H4 (cell line): ENCODE measurements at places on chromosomes 2 and 18. TPM values are rescaled to one million over a fixed set of nuclear protein-coding genes. Genes with fewer than 3 reads are reported as not detected.

EFHD1 gene
- 0.31 and 3.7 TPM in 2 replicates for total RNA-seq

C2orf76 gene
- total RNA-seq, result 5.3 and 15.4 TPM in 2 replicates

DNA sequence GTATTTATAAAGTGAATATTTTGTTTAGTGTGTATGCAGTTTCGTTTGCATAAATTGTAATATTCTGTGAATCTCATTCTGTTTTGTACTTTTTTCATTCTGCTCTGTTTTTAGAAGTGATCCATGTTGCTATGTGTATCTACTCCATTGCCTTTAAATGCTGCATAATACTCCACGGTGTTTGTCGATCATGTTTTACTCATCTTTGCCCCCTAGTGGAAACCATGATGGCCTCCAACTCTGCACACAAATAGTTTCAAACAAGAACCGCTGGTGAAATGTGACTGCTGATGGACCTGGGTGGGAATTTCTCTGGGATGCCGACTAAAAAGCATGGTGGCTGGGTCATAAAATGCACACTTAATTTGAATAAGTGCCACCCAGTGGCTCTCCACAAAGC is 32.0 kb upstream of the SKOR2 start:
- DNase-seq, result peak; percentile 20

DNA sequence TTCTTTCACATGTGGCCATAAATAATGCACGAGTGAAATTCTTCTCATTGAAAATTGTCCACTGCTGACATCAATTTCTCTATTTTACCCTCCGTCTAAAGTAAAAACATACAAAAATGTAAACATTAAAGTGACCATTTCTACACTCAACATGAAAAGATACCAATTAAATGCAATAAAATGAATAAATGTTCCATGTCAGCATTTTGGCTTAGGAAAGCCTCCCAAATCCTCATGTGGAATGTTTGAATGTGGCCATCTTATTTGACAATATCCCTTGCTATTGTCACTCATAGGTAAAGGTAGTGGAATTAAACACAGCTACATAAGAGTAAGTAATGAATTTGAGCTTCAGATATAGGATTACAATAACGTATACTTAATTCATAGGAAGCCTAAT is 60.8 kb downstream of the ZNF521 start:
- DNase-seq, result no peak

- DNase-seq, result peak; percentile 87
These were observed 45.6 kb upstream of the SLC1A4 start for GRCh38 chr2:64943387-64944150.

GRCh38 chr2:181188605-181189004 is 208.2 kb downstream of the UBE2E3 start:
- no peak for DNase-seq

GRCh38 chr18:48676346-48676745 is 137.5 kb downstream of the CTIF start:
- no peak for DNase-seq

DNA sequence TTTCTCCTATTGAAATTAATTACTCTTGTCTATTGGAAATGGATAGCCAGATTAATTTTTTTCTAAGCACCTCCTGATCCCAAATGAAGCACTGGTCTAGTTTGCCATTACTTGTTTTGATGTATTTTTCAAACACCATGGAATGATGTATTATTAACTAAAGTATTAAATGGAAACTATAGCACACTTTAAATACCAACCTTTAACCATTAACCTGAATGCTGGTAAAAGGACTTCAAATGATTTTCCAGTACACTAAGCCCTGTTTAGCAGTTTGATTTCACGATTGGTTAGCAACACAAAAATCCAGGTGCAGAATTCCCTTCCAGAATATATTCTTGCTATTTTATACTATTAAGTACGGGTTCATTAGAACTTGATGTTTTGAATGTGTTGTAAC is 37.3 kb downstream of the COL4A3 start:
- DNase-seq, result no peak

DNA sequence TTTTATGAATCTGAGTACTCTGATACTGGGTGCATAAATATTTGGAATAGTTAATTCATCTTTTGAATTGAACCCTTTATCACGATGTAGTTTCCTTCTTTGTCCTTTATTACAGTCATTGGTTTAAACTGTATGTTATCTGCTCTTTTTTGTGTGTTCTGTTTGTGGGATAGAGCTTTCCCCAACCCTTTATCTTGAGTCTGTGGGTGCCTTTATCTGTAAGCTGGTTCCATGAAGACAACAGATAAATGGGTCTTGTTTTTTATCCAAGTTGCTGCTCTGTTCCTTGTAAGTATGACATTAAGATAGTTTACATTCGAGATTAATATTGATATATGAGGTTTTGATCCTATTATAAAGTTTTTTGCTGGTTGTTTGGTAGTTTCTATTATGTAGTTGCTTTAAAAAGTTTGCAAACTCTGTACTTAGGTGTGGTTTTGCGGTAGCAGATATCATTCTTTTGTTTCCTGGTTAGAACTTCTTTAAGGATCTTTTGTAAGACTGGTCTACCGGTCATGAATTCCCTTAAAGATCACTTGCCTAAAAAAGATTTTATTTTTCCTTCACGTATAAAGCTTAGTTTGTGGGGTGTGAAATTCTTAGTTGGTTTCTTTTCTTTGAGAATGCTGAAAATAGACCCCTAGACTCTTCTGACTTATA is 1451.3 kb upstream of the SLC39A10 start:
- DNase-seq, result no peak

GRCh38 chr2:239475161-239476028 is 74.6 kb upstream of the HDAC4 start:
- no peak for DNase-seq
